ENCODE measurements at places on chromosomes 4 and X.

GRCh38 chr4:5816101-5816500 is 76.8 kb downstream of the CRMP1 start:
- no peak for DNase-seq

GRCh38 chr4:182877326-182877883 is 39.8 kb downstream of the DCTD start:
- DNase-seq = no peak

DNA sequence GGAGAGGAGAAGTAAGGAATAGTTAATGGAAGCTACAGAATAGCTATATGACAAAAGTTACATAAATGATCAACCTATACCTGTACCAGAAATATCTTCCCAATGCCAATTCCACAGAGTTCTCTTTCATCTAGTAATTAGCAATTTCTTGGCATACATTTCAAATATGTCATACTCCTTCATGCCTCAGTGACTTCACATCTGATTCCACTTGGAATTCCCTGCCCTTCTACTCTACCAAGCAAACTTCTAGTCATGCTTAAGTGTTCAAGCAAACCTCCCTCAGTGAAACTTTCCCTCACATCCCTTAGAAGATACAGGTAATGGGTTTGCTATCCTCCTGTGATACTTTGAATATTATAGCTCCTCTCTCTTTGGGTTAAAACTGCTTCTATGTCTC is 127.1 kb downstream of the KLHL13 start:
- no peak for DNase-seq

DNA sequence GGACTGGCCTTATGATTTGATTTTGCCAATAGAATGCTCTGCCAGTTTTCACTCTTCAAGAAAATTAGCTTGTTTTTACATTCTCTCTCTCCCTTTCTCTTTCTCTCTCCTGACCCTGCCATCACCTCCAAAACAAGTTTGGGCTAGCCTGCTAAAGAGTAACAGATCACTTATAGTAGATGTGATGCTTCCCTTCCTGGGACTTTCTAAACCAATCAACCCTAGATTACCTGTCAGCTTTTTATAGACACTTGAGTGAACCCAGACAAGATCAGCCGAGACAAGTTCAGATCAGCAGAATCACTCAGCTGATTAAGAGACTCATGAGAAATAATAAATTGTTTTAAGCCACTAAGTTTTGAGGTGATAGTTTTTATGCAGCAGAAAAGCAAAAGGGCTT is 521.2 kb downstream of the ANKRD50 start:
- no peak for DNase-seq

DNA sequence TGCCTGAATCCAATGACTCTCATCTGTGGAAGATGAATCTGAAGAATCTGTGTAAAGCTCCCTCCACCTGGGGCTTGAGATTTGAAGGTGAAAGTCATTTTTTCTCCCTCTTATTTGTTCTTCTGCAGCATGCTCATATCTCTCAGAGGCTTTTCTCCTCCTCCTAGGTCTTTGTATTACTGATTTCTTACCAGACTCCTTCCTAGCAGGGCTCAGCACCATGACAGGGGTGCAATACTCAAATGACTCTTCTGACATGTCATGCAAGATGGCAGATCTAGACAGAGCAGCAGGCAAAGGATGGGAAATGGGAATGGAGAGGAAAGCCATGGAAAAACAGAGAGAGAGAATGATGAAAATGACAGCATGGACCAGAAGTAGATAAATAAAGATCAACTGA is 118.3 kb downstream of the TMA16 start:
- no peak for DNase-seq

- DNase-seq = no peak
These were observed 62.2 kb upstream of the FRMPD4 start for GRCh38 chrX:12076046-12076445.

- no peak for DNase-seq
These were observed 385.6 kb upstream of the PCDH10 start for GRCh38 chr4:132763465-132763864.

- DNase-seq = no peak
These were observed 62.0 kb upstream of the GPRIN3 start for GRCh38 chr4:89369581-89369980.

GRCh38 chrX:19964017-19964710 is 26.7 kb downstream of the BCLAF3 start:
- DNase-seq = peak; percentile 16

DNA sequence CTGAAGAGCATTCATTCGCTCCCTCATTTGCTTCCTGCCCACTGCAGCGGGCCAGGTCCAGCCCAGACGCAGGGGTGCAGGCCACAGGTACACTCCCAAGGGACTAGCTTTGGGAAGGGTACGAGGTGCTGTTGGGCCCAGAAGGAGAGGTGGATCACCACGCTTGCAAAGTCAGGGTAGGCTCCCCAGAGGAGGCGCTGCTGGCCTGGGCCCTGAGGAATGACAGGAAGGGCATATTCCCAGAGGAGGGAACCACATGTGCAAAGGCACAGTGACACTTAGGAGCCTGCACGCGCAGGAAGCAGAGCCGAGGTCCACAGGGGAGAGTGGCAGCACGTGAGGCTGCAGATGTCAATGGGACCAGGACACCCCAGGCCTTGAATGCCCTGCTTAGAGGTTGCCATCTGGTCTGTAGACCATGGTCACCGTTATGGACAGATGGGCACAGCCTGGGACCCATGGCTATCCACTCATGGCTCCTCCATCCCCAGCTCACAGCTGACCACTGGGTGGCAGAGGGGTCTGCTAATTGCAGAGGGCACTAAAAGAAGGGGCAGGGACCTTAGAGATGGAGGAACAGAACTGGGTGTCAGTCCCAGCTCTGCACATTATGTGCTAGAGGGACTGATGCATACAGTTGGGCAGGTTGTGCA is 7.9 kb downstream of the HTRA3 start:
- DNase-seq = no peak

DNA sequence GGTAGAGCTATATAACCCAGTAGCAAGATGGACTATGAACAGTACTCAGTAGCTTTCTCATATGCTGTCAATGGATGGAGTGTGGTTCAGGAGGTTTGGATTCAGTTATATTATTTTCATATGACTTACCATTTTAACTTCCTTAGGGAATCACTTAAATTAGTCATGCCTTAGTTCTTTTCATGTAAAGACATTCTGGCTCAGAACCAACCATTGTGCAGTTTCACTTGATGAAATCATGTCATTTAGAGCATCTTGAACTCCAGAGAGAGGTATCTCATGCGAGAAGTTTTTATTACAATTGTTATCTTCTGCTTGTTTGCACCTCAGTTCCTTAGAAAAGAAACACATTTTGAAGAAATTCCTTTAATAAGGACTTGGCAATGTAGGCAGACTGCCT is 55.8 kb downstream of the IL1RAPL2 start:
- DNase-seq = no peak

- no peak for DNase-seq
These were observed 390.3 kb downstream of the ARHGAP24 start for GRCh38 chr4:85865256-85865655.

- DNase-seq = no peak
These were observed 40.5 kb upstream of the MGST2 start for GRCh38 chr4:139625093-139625455.

- no peak for DNase-seq
These were observed at the start of gene GAB1 for GRCh38 chr4:143336781-143337599. Gene GAB1, plus strand, starts transcription at chr4:143336876. Its CDS starts 313 bp downstream, at chr4:143337189.

DNA sequence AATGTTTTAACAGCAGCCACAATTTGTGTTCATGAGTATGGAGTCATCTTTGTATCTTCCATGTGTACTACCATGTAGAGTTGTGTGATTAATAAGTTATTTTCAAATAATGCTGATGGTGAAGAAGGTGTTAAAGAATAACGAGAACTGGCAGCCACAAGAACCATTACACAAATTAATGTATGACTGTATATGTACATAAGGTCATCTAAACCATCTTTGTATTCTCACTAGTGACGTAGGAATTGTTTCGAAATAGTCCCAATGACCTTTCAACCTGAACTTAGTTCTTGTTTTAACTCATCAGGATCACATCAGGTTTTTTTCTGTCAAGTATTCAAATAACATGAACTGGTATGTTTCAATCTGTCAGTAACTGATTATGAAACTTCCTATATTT is 48.3 kb upstream of the NOCT start:
- DNase-seq = peak; percentile 7

- no peak for DNase-seq
These were observed 42.3 kb downstream of the RBM47 start for GRCh38 chr4:40587351-40587750.

DNA sequence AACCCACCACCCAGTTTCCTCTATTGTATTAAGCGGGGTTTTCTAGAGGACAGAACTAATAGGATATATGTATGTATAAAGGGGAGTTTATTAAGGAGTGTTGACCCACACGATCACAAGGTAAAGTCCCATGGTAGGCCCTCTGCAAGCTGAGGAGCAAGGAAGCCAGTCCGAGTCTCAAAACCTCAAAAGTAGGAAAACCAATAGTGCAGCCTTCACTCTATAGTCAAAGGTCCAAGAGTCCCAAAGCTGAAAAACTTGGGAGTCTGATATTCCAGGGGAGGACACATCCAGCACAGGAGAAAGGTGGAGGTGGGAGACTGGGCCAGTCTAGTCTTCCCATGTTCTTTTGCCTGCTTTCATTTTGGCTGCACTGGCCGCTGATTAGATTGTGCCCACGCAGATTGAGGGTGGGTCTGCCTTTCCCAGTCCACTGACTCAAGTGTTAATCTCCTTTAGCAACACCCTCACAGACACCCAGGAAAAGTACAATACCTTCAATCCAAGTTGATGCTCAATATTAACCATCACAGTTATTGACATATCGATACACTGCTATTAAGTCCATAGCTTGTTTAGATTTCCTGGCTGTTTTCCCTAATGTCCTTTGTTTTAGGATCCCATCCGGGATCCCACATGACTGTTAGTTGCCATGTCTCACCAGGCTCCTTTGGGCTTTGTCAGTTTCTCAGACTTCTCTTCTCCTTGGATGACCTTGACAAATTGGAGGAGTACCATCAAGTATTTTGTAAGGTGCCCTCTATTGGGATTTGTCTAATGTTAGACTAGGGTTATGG is 12.2 kb downstream of the UCHL1 start:
- no peak for DNase-seq

- DNase-seq = no peak
These were observed 53.8 kb downstream of the CPLX1 start for GRCh38 chr4:772118-772517.

DNA sequence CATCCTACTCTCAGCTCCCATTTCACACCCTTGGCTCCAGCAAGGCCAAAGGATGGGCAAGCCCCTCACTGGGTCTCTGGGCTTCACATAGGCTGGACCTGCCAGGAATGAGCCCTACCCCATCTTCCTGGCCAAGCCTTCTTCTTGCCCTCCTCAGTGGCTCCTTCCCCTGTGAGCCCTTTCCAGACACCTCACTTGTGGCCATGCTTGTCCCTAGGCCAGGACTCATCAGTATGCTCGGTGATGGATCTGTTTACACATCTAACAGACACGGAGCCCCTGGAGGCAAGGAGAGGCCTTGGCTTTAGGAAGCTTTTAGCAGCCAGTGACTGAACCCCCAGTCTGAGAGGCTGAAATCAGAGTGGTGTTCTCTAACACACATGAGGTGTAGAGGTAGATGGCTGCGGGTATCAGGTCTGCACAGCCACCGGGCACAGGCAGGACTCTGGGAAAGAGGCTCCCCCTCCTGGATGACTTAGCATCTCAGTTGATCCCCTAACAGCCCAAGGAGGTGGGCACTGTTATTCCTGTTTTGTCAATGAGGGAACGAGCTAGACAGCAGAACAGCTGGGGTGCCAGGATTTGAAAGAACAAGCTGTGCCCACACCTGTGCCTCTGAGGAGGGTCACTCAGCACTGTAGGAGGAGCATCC is 44.8 kb downstream of the PPP2R2C start:
- DNase-seq = no peak
